ENCODE measurements at places on chromosomes 6 and 20.

GRCh38 chr6:84177241-84177640 lies 50.2 kb downstream of the CEP162 start:
- no peak for DNase-seq

DNA sequence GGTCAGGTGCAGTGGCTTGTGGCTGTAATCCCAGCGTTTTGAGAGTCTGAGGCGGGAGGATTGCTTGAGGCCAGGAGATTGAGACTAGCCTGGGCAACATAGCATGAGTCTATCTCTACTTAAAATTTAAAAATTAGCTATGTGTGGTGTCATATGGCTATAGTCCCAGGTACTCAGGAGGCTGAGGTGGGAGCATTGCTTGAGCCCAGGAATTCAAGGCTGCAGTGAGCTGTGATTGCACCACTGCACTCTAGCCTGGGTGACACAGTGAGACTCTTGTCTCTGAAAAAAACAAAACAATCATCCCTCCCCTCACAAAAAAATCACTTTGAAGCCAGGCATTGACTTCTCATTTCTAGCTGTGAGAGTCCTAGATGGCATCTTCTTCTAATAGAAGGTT lies 32.1 kb downstream of the AIG1 start:
- DNase-seq = no peak

GRCh38 chr6:46741482-46741881 lies 5.3 kb upstream of the ANKRD66 start:
- DNase-seq = no peak

DNA sequence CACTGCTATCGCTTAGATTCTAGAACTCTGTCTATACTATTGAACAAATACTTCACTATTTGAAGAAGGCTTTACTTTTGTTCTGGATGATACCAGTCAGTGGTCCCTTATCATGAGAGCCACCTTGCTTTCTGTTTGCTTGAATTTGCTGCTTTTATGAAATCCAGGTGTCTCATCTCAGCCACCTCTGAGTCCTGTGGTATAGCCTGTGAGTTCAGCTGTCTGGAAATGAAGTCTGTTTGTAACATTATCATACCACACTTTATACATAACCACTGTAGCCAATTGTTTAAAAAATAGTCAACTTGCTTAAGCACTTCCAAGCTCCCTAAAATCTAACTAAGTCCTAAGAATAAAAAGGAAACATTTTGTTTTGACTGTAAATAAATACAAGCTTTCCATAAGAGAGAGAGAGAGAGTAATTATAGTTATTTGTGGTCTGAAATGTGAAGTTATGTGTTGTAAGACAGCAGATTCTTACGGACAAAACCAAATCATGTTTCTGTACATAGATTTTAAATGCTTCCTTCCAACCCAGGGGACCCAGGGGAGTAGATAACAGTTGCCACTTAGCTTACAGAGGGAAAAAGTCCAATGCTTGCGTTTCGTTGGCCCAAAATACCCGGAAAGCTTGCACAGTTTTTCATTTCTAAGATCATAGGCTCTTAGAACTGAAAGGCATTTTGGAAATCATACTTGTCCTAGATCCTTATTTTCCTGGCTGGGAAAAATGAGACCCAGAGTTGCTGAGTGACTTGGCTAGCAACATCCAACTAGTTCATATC lies 1107.8 kb upstream of the FLRT3 start:
- no peak for DNase-seq

DNA sequence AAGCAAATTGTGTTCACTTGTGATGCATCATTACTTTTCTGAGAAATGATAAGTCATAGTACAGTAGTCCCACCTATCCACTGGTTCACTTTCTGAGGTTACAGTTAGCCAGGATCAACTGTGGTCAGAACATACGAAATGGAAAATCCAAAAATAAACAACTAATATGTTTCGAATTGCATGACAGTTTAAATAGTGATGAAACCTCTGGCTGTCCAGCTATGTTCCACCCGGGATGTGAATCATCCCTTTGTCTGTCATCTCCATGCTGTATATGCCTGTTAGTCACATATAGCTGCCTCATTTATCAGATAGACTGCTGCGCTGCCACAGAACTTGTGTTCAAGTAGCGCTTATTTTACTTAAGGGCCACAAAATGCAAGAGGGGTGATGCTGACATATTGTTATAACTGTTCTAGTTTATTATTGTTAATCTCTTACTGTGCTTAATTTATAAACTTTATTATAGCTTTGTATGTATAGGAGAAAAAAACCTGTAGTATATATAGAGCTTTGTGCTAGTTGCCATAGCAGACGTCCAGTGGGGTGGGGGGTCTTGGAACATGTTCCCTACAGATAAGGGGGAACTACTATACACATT lies 29.2 kb downstream of the AFDN start:
- no peak for DNase-seq

- no peak for DNase-seq
Measured at GRCh38 chr6:71473926-71474325, 185.3 kb downstream of the OGFRL1 start.

GRCh38 chr20:44836601-44837120 lies 26.3 kb upstream of the RIMS4 start:
- no peak for DNase-seq

DNA sequence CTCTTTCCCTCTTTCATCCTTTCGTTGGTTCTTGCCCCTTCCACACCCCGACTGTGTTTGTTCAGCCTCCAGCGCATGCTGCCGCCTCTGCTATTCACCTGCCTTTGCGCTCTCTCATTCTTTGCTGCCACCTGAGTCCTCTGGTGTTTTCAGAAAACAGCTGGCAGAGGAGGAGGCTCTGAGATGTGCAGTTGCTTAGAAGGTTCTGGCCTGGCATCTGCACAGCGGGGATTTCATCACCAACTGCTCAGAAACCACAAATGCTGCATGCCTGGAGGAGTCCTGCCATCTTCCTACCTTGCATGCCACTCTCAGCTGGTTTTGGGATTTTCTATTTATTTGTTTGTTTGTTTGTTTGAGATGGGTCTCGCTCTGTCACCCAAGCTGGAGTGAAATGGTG lies 39.2 kb upstream of the CLDN20 start:
- no peak for DNase-seq

- DNase-seq = no peak
Measured at GRCh38 chr6:21420926-21421325, 172.6 kb upstream of the SOX4 start.

DNA sequence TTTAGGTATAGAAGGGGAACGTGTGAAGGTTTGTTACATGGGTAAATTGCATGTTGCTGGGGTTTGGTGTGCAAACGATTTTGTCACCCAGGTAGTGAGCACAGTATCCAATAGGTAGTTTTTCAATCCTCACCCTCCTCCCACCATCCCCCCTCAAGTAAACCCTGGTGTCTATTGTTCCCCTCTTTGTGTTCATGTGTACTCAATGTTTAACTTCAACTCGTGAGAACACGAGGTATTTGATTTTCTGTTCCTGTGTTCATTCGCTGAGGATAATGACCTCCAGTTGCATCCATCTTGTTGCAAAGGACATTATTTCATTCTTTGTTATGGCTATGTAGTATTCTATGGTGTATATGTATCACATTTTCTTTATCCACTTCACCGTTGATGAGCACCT lies 11.6 kb upstream of the VNN1 start:
- no peak for DNase-seq

GRCh38 chr6:110348961-110349690 lies 9.0 kb downstream of the METTL24 start:
- no peak for DNase-seq

GRCh38 chr6:133435065-133435728 lies 194.0 kb downstream of the EYA4 start:
- no peak for DNase-seq

DNA sequence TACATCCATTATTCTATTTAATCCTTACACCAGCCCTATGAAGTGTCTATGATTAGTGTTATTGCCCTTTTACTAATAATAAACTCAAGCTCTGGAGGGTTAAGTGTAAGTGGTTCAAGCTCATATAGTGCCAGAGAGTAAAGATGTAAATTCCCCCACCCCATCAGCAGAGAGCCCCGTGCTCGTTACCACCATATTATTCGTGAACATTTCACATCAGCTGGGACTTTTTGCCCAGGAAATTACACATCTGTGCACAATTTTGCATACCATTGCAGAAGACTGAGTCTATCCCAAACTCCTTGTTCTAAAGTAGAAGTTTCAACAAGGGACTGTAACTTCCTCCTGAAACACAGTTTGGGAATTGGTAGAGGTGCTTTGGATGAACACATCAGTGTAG lies 220.1 kb downstream of the BCAS1 start:
- DNase-seq = no peak

DNA sequence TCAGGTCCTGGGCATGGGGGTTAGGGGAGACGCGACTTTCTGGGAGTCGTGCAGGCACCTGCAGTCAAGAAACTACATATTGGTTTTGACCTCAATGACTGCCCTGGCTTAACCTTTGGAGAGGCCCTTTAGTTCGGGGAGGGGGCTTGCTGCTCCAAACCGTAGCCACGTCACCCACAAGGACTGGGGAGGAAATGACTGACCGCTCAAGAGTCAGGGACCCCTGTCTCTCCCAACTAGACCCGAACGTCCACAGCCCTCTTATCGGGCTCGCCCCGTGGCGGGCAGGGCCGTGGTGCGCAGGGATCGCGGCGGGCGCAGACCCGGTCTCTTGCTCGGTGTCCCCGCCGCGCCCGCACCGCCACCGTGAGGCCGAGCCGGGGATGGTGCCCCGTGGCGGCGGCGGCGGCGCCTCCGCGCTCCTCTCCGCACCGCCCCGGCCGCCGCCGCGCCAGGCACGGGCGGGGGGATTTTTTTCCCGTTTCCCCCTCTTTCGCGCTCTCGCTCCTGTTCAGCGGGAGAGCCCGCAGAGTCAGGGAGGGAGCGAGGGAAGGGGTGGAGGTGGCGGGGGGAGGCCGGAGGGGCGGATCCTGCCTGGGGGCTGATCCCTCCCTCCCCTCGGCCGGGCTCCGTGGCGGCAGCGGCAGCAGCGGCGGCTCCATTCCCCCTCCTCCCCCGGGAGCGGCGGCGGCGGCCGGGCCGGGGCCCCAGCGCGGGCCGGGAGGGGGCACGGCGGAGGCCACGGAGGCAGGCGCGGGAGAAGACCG lies at the start of gene BRPF3:
Gene BRPF3 (plus strand): TSS at position 632 of the 767 bp plus-strand sequence. CDS start 3,579 bp downstream, outside the sequence.
- peak; percentile 70 for DNase-seq

DNA sequence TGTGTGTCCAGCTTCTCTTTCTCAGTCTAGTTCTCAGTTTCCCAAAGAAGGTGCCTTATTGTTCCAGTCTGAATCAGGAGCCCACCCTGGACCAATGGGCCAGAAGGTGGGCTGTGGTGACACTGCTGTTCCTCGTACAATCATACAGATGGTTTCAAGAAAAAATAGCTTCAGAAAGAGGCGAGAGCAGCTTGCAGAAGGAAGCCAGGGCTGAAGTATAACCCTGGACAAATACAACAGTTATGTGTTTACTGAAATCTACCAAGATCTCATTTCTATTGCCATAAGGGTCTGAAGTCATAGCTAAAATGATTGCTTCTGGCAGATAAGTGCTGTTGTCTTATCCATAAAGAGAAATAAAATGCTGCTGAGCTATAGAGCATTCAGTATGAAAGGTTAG lies 75.4 kb downstream of the PFDN4 start:
- no peak for DNase-seq

DNA sequence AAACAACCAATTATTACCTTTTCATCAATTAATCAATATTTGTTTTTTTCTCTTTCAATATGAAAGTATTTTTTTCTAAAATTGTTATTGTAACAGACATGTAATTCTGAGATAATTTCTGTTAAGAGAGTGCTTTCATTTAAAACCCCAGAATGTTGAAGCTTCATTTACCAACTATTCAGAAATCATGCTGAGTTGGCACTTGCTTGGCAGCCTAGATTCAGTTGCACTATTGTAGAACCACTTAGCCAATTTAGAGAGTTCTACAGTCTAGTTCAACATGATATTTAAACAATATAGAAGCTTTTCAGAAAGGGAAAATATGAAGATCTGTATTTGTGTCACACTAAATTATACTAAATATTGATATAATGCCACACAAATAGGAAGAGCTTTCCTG lies 56.1 kb upstream of the NKAIN2 start:
- DNase-seq = no peak

DNA sequence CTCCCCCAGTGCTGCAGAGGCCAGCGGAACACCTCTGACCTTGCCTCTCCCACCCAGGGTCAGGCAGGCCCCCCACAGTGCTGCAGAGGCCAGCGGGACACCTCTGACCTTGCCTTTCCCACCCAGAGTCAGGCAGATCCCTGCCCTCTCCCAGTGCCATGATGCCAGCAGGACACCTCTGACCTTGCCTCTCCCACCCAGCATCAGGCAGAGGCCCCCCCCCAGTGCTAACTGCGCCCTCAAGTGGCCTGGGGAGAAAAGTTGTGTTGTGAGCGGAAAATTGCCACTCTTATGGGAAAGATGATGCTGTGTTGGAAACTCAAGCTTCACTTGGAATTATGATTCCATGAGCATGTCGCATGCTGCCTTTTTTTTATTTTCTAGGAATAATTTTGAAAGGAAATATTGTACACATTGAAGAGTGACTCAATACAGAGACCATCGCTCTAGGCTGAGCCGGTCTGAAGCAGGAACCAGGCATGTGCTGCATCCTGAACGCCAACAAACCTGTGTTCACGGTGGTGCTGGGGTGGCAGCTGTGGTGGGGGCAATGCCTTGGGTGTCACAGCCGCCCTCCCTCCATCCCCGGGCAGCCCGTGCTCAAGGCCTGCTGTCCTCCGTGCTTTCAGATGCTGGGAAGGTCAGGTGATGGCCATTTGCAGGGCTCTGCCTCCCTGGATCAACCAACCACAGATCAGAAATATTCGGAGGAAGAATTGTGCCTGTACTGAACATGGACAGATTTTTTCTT lies 98.6 kb downstream of the CDH4 start:
- DNase-seq = no peak

- no peak for DNase-seq
Measured at GRCh38 chr6:98838032-98838431, 3.7 kb downstream of the POU3F2 start.

- no peak for DNase-seq
Measured at GRCh38 chr20:62710221-62710885, 1.7 kb downstream of the NTSR1 start.

DNA sequence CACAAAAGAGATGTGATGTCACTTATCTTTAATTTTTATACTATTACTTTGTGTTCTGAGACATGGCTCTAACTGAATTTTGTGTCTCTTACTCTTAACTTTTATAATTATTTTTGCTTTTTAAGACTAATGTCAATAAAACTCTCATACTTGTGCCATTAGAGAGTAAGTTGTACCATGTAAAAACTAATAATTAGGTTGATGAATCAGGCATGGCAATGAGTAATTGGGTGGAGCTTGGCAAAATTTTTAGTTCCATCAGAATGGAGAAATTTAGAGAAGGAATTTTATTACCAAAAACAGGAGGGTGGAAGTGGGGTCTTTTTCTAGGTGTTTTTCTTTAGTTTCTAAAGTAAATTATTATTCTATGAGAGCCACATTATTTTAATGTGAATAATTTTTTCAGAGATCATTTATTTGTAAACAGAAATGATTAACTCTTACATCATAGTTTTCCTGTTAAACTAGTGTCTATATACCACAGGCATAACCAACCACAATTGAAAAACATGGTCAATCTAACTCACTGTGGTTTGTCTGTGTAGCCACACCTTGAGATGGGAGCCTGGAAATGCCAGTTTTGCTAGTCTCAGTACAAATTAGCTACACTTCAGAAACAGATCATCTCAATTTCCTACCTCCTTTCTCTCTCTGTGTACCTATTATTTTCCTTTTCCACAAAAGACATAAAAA lies 51.8 kb downstream of the ELOVL4 start:
- DNase-seq = no peak

GRCh38 chr6:158191032-158191431 lies 22.9 kb downstream of the GTF2H5 start:
- no peak for DNase-seq

GRCh38 chr6:137880746-137881521 lies 13.9 kb downstream of the TNFAIP3 start:
- DNase-seq = no peak
